ENCODE measurements at places on chromosomes 5 and 9. TPM values are rescaled to one million over a fixed set of nuclear protein-coding genes. Genes with fewer than 3 reads are reported as not detected.

ANKDD1B gene
- total RNA-seq, result 0.38 TPM

OR1J2 gene
- total RNA-seq, result not detected

DNA sequence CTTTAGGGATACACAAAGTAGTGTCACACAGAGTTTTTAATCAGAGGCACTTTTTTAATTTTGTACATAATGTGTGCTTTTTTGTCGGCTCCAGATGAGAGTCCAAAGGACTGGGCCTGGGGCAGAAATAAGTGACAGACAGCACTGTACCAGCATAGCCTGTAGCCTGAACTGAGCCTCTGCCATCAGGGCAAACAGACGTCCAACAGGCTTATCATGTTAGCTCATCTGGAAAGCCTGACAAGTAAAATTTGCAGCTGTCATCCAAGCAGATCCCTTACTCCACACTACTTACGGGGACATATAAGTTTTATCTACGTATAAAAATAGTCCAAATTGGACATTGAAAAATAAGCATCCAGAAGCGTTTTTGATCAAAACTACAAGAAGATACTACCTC is 233.1 kb upstream of the GAS1 start:
- no peak for DNase-seq

GRCh38 chr9:102355982-102356381 is 617.5 kb upstream of the GRIN3A start:
- no peak for DNase-seq

DNA sequence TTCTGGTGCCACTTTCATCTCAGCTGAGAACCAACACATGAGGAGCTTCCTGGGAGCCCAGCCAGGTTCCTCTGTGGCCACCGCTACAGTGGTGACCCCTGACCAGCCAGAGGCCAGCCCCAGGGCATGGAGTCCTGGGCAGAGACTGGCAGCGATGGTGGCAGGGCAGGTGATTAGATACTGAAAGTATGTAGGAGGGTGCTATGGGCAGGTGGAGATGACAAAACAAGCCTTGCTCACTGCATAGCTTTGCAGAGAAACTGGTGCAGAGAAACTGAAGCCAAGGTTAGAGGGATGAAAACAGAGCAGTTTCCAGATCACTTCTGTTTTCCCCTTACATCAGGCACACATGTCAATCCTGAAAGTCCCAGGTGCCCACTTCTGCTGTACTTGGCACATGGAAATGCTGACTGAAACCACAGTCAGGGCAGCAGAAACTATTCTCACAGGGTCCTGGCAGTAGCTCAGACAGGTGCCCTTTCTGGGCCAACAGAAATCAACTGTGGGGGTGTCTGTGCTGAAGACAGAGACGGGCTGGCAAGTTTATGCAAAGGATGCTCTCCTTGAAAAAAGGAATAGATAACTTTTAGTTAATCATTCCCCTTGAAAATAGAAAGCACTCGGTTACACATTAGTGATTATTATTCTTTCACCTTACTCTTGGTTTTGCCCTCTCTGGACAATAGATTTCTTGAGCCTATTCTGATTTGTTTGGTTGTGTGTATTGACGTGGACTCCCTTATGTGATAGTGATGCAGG is 90.3 kb downstream of the ANKRD55 start:
- DNase-seq, result no peak

DNA sequence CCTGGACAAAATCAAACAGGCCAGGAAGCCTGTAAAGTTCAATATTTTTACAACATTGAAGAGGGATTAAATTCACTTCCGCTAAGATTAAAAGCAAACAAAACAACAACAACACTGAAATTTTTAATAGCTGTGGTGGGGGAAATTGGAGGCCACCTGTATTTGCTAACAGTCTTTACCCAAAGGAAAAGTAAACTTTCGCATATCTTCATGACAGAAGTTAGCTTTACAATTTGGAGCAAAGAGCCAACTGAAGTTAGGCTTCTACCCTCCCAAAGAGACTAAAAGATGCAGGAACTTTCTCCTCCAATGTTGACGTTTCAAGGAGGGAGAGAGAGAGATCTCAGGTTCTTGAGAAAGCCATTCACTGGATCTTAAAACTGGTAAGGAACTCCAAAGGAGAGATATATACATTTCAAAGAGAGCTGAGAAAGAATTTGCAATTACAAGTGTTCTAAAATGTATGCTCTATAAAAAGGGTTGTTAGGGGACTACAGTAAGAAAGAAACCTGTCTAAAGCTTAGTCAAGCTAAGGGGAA is 349.2 kb upstream of the CDH9 start:
- no peak for DNase-seq

DNA sequence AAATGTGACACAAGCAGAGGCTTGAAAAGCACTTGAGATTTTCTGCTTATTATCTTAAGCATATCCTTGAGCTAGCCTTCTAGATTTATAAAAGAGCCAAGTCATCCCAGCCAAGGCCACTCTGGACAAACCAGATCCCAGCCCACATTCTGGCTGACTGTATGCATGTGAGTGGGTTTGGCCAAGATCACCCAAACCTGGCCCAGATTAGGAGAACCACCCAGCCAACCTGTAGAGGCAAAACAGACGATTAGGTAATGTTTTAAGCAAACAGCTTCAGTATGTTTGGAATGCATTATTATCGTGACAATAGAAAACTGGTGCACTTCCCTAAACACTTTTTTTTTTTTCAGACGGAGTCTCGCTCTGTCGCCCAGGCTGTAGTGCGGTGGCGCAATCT is 151.9 kb downstream of the SPATA31D1 start:
- no peak for DNase-seq

DNA sequence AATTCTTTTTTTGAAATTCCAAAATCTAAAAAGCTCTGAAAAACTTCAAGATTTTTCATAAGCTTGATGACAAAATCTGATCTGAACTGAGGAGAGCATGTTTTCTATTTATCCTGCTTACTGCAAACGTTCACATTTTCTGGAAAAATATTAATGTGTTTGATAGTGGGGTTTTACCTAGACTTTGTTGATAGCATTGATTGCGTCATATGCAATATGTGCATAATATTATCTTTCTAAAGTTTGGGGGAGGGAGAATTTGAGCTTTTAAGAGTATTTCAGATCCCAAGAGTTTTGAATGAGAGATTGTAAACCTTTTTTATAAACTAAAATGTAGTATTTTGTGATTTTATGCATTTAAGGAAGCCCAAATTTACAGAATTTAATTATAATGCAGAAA is 62.8 kb upstream of the CDH6 start:
- no peak for DNase-seq

Data from cardiac septum (tissue), 1 donor.